ENCODE measurements at places on chromosomes 3 and 15.

DNA sequence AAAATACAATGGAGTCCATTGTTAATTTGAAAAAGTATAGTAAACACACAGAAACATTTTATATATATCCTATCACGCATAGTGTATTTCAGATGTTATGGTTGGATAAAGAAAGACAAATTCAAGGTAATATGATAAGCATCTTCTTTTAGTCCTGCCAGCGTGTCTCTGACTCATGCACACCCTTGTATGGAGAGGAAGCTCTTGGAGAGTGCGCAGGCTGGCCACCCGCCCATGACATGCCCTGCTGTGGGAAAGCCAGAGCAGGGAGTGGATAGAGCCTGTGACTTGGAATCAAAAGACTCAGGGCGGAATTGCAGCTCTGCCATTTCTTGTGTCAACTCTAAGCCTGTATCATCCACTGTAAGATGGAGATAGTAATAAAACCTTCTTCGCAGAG is 23.0 kb upstream of the COPG1 start:
- no peak for DNase-seq

GRCh38 chr15:78216276-78217104 is 17.9 kb downstream of the ACSBG1 start:
- no peak for DNase-seq

DNA sequence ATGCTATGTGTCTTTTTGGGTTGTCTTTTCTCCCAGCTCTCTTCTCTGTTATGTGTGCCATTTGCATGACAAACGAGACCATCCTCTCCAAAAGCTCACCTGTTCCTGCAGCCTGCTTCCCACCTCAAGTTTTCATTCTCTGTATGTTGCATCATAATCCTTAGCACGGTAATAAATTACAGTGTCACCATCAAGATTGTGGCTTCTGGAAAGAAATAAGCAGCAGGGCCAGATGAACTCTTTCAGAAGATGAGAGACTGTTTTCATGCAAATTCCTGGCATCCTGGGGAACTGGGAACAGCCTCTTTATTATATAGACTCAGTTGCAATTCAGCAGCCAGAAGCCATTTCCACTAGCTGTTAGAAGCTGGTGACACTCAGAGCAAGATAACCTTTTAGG is 436.7 kb downstream of the EPHB1 start:
- no peak for DNase-seq

- no peak for DNase-seq
Observed at GRCh38 chr15:81856634-81857026, 189.2 kb downstream of the MEX3B start.

DNA sequence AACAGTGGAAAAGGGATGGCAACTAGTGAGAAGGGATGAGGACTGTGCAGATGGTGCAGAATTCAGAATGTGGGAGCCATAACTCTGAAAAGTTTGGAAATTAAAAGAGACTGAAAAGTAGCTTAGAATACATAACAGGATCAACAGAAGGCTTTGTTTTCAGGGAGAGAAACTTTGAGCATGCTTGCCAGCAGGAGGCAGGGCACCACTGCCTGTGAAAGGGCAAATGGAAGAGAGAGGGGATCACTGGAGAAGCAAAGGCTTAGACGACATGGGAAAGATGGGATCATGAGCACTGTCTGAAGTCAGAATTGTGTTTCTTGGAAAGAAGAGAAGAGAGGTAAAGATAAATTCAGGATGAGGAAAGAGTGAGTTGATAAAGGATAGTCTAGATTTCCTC is 99.6 kb downstream of the ABI3BP start:
- DNase-seq: no peak

GRCh38 chr3:1404270-1404962 is 311.6 kb downstream of the CNTN6 start:
- no peak for DNase-seq

GRCh38 chr3:66618066-66618465 is 117.2 kb upstream of the LRIG1 start:
- DNase-seq: no peak

DNA sequence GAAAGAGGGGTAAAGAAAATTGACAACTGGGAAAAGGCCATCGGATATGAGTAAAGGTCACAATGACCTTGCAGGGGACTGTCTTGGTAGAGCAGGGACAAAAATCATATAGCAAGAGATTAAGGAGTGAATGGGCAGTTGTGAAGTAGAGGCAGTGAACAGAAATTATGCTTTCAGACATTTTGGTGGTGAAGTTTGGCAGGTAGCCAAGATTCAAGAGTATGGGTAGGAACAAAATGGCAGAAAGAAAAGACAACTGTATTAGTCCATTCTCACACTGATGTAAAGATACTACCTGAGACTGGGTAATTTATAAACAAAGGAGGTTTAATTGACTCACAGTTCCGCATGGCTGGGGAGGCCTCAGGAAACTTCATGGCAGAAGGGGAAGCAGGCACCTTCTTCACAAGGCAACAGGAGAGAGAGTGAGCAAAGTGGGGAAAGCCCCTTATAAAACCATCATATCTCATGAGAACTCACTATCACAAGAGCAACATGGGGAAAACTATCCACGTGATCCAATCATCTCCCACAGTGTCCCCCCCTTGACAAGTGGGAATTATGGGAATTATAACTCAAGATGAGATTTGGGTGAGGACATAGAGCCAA is 84.0 kb downstream of the CGNL1 start:
- DNase-seq: no peak
